ENCODE measurements at places on chromosomes 7 and 10. TPM values are rescaled to one million over a fixed set of nuclear protein-coding genes. Genes with fewer than 3 reads are reported as not detected.
A peak's percentile ranks its signal among the peaks of the same experiment; 100 is the strongest.

GRCh38 chr7:24572393-24572996 lies 757 bp upstream of the PALS2 start:
- peak; percentile 18 for DNase-seq

DNA sequence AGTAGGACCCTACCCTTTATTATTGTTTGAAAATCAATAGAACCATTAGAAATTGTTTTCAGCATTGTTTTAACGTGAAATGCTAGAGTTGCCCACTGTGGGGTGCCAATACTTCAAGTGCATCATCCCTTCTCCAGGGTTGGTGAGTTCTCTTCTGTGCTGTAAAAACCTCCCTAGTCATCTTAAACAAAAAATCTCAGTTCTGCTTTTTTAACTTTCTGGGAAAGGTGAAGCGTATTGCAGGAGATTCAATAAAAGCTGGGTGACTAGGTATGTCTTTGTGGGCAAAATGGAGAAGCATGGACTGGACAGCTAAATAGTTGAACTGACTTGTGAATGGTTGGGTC lies 699.1 kb downstream of the SUGCT start:
- DNase-seq: peak; percentile 28

DNA sequence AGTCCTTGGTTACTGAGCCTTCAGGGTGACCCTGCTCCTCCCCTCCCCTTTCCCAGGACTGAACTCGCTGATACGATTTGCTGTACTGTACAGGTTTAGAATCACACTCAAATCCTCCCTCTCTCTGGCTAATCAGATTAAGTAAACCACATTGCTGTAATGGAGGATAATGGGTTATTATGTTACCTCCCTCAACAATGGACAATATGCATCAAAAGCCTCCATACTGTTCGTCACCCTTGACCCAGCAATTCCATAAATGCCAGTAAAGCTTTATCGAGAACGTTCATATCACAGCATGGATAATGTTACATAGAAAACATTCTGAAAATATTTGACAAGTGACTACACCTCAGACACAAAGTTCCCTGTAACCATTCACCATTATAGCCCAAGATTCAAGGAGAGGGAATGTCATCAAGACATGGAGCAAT lies 61.7 kb downstream of the FAM107B start:
- peak; percentile 24 for DNase-seq

GRCh38 chr7:2955269-2955668 lies 88.4 kb downstream of the CARD11 start:
- no peak for DNase-seq

GRCh38 chr10:73819513-73820093 lies 8.2 kb upstream of the NDST2 start:
- DNase-seq: no peak

DNA sequence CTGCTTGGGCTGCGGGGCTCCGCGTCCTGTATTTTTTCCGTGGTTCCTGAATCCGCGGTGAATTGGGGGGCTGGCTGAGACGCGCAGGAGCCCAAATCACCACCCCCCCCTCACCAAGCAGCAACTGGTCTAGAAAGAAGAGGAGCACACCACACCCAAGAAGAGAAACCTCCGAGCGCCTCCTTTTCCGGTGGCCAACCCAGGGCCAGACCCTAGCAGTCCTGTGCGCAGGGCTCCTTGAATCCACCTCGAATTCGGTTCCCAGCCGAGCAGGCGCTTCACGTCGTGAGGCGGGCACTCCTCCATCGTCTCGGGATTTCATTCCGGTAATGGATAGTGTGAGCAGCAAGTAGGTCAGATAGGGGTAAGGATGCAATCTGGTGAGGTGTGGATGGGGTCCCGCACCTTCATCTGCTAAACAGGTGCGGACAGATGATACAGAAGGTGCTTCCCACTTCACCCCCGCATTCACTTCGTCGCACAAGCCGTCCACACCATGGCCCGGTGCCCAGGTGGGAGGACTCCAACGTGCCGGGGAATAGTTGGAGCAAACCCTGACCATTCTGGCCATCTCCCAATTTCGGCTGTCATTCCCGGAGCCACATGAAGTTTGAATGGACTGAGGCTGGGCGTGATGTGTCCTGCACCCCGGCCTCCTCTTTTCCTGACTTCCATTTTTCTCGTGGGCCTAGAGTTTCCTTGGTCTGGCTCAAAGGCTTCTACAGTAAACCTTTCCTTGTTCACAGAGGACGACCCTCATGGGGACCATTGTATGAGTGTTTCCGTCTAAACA lies 19.8 kb upstream of the ZNF273 start:
- no peak for DNase-seq

DNA sequence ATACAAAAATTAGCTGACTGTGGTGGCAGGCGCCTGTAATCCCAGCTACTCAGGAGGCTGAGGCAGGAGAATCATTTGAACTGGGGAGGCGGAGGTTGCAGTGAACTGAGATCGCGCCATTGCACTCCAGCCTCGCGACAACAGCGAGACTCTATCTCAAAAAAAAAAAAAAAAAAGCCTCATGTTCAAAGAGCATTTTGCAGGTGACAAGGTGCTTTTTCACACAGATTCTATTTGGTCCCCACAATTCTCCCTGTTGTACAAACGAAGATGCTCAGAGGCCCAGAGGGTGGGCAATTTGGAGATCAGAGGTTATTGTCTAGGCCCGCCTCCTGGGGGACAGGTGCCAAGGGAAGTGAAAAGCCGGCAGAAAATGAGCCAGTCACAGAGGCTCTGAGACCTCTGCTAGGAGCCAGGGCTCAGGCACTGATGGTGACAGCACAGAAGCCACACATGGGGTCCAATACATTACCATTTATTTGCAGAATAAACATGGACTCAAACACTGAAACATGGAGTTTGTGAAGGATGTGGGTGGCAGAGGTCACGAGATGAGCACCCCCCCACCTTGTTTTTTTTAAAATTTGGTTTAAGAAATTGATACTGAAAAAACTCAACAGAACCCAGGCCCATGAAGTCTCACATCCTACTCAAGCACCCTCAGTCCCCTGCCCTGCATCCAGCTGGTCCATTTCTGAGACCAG lies 882 bp upstream of the GAL3ST4 start:
- no peak for DNase-seq

GRCh38 chr7:74289018-74289658 lies at the start of gene CLIP2:
Gene CLIP2 (plus strand): TSS chr7:74289407. CDS start chr7:74317547, 28,140 bp downstream.
- DNase-seq: peak; percentile 82

- no peak for DNase-seq
These were observed 177.3 kb upstream of the PPP2R2D start for GRCh38 chr10:131723297-131724168.

EBLN1 gene
- total RNA-seq: not detected

H2BK1 gene
- total RNA-seq: not detected

ITPRID1 gene
- total RNA-seq: not detected

PRSS1 gene
- total RNA-seq: not detected
